Aorta (tissue), 5 donors: ENCODE measurements at places on chromosomes 7 and 10. TPM values are rescaled to one million over a fixed set of nuclear protein-coding genes. Genes with fewer than 3 reads are reported as not detected.

VWDE gene
- total RNA-seq, result 0.55 TPM

DNA sequence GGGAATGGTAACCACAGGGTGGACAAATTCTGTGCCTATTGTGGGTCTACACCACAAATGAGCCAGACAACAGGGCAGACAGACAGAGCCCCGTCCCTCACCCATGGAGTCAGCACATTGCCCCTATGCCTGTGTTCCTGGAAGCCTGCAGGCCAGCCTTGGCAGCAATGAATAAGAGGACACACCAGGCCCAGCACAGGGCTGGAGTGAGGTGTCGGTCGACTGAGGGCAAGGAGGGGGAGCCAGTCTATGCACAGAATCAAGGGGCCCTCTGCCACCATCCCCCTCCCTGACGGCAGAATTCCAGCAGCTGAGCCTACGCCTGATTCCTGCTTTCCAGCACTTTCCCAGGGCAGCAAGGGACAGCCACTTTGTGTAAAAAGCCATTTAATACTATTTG is 98.2 kb downstream of the CALN1 start:
- DNase-seq, result no peak

DNA sequence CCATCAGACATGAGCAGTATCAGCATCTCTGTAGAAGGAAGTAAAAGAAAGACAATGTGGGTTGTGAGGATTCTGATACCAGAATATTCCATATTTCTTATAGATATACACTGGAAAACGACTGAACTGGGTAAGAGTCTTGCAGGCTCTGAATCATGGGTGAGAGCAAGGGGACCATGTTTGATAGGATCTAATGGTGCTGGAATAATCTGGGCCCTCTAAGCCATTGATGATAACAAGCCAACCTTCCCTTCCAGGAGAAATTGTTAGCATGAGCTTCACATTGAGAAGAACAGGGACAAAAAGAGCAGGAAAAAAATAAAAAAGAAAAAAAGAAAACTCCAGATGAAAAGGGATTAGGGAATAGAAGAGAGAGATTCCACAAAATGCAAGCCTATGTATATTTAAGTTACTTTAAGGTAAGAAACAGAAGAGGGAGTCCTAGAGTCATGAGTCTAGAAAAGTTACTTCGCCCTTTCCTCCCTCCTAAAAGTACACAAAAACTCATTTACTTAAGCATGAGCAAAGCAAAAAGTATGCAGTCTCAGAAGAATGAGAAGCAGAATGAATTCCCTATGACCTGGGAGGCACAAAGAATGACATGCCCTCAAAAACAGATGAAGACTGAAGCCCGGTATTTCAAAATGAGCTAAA is 181.9 kb downstream of the TMEM26 start:
- no peak for DNase-seq

GARIN1A gene
- 7.4 TPM for total RNA-seq

GRCh38 chr10:35017608-35018007 is 72.5 kb downstream of the CUL2 start:
- DNase-seq, result no peak

ZEB1 gene
- total RNA-seq, result 187 TPM

DNA sequence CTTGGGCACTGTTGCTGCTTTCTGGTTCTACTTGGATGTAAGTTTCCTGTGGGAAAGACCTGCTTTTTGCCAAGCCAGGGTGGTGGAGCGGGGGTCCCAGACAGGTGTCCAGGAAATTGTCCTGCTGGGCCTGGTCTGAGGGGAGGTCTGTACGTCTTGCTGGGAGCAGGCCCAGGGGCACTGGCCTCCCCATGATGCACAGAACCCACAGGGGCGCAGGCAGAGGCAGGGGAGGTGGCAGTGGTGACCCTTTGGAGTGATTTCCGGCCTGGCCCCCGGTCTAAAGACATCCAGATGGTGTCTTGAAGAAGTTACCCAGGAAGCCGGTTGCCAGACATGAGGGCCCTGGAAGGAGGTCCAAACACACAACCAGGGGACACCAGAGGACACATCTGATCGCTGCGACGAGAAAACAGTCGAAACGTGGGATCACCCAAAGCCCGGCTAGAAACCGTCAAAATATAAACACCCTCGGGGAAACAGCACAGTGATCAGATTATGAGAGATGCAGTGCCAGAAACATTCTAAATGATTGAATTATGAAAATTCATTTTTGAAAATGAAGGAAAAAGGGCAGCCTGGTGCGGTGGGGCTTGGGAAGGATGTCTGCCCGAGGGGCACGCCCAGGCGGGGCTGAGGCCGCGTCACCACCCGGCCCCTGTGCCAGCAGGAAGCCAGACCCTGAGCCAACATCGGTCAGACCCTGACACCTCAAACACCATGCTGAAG is 59.6 kb downstream of the TMEM270 start:
- DNase-seq, result no peak

DNA sequence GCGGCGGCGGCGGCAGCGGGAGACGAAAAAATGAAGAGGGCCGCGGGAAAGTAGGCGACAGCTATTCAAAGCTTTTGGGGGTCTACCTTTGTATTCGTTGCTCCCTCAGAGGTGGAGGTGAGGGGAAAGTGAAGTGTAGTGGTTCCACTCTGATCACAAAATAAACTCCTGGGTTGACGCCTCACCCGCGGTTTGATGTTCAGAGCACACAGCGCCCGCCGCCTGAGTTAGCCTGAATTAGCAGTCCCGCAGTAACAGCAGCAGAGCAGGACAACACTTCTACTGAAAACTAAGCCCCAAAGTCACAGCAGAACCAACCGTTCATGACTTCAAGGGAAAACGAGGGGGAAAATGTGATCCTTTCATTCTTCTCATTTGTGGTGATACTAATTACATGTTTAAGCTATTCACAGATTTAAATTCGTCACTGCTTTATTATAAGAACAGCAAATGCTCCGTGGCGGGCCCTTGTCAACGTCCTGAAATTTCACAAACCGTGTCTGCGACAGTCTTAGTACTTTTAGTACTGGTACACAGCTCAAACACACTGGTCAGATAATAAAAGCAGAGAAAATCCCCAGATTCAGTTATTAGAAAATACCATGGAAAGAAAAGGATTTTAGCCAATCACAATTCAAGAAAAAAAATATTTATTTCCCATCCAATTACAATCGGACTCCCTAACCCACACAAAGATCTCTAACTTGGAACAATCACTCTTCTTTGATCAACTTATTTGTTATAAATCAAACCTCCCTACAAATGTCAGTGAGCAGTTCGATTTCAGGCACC is 563 bp upstream of the JMJD1C start:
- DNase-seq, result no peak

GRCh38 chr7:131733604-131734003 is 177.2 kb upstream of the PODXL start:
- DNase-seq, result no peak
